NCI-H187 (cell line): ENCODE measurements at places on chromosomes 1 and 21.

- DNase-seq = no peak
Measured at GRCh38 chr1:161981126-161981525, 42.5 kb downstream of the OLFML2B start.

DNA sequence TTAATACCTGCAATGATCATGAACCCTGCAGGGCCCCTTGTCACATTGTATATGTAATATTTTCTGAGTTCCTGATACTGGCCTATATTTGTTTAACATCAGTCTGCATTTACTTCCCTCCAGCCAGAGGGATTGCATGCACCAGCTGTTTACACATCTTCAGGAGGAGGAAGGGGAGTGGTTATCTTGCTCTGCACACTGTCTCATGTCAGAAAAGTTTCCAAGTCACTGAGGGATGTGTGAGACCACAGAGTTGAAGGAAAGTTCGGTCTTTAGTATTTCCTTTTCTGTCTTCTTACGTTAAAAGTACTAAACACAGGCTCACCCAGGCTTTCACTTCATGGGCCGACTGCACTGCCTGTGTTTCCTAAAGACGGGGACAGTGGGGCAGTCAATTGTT, 574.1 kb downstream of the LMO4 start:
- DNase-seq = no peak

- DNase-seq = no peak
Measured at GRCh38 chr1:101485712-101486111, 248.9 kb downstream of the S1PR1 start.

GRCh38 chr1:76302711-76303339, 228.3 kb downstream of the ST6GALNAC3 start:
- DNase-seq = no peak

DNA sequence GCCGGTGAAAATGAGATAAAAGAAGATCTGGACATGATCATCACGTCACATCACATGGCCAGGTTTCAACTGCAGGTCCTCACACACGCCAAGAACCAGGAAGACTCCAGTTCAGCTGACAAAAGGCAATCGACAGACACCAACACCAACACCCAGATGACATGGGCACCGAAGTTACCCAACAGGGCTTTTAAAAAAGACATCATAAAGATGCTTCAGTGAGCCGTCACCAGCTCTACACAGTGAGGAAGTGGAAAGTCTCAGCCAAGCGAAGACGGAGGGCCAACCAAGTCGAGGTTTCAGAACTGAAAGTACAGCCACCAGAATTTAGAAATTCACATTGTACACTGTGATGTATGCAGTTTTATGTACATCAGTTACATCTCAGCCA, 154.3 kb upstream of the COL6A1 start:
- DNase-seq = no peak

DNA sequence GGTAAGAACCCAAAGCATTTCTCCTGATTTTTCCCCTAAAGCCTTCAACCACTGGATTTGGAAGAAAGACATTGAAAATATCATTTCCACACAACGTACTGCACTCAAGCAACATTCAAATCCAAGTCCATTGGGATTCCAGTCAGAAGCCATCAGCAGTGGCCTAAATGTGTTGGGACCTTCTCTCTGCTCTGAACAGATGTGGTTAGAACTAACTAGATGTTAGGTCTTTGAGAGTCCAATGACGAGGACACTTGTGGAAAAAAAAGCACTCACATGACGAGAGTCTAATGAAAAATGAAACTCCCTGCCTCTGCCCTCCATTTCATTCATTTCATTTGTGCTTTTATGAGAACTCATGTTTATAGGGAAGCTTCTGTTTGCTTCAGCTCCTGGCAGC, 382.3 kb downstream of the SIPA1L2 start:
- no peak for DNase-seq
